HTR-8/SVneo (cell line): ENCODE measurements at places on chromosomes 3 and 15.
A peak's percentile ranks its signal among the peaks of the same experiment; 100 is the strongest.

- DNase-seq = no peak
These were observed 140.9 kb downstream of the TPRA1 start for GRCh38 chr3:127449486-127450212.

DNA sequence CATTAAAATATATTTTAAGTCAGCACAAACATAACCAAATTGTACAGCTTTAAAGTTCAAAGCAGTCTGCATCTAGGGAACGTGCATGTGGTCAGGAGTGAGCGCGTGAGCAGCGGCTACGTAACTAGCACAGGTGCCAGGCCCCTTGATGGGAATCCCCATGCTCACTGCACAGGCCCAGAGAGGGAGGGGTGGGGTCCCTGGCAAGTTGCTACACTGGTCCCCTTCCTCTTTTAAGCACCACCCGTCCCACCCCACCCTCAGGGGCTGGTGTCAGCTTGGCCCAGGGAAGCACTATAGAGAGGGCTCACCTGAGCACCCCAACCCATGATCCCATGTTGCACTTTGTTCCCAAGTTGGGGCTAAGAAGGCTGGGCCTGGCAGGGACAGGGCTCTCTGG lies 835 bp upstream of the GMPPB start:
- DNase-seq = no peak

GRCh38 chr3:159114582-159114981 lies 312.7 kb downstream of the MFSD1 start:
- DNase-seq = no peak

DNA sequence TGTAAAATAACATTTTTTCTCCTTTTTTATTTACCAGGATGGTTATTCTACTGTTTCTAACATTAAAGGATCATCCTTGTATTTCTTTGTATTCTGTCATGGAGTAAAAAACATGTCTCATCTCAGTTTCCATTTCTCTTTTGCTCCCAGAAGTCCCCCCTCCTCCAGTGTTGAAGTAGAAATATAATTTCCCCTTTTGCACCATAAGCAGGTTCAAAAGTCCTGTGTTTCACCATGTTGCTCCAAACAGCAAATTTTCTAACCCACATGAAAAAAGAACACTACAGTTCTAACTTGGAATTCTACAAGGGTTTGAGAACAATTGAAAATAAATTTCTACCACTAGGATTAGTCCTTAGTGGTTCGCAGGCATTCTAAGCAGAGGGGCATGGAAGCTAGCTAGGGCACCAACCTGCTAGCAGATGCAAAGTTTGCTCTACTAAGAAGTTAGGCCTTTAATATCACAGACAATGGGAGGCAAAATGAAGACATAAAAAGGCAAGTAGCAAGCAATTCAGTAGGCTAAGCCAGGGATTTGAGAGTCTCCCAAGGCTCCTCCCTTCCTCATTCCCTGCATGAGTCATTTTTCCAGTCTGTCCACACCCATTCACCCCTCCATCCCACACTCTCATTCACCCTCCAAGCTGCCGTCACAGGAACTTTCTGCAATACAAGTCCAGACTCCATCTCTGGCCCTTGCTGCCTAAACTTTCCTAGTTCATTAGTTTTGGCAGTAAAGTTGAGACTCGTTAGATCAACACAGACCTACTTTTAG lies 2.3 kb upstream of the MBNL1 start:
- peak; percentile 67 for DNase-seq

- no peak for DNase-seq
These were observed 5.6 kb downstream of the FOXL2 start for GRCh38 chr3:138941259-138941885.

GRCh38 chr3:51997935-51998596 lies 2.4 kb upstream of the RPL29 start:
- DNase-seq = no peak

DNA sequence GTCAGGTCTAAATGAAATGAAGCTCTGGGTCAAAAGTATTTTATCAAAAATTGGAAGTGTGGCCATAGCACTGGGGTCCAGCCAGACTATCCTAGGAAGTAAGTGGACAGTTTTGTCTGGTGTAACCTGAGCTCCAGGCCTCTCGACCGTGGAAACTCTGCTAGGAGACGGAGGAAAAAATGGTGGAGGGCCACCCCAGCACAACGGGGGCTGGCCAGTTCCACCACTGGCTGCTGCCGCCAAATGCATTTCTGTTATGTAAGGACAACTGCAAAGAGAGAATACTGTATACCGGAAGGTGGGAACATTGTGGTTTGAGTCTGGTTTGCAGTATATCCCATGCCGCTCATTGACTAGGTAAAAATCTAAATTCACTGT lies 235.7 kb downstream of the GREM1 start:
- DNase-seq = no peak

DNA sequence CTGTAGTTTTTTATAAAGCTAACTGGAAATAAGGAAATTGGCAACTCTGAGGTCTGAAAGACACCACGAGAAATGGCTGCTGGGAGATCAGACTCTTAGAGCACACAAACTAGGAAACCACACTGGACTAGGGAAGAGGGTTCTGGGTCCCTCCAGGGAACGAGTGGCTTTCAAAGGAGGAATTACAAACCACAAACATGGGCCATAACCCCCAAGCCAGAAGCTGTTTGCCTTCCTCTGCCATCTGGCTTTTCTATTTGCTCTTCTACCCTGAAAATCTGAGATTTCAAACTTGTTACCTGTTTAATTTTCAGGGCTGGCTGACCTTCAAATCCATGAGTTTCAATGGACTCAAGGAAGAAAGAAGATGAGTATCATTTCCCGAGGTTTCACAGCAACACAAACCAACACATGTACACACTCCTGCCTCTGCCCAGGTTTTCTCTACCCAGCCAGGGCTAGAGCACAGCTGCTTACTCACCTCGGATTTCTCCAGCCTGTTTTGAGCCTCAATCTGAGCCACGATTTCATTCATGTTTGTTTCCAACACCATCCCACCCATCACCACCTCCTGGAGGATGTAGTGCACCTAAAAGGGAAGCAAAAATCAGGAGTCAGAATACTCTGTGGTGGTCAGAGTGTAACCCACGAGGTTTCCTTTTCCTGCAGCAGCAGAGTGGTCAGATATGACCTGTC lies 22.6 kb upstream of the ANPEP start:
- DNase-seq = no peak

- no peak for DNase-seq
These were observed 76.1 kb upstream of the DCLK3 start for GRCh38 chr3:36840453-36840921.

- DNase-seq = no peak
These were observed 50.5 kb downstream of the SPATA16 start for GRCh38 chr3:173090492-173090891.

- no peak for DNase-seq
These were observed 67.7 kb downstream of the KLHL25 start for GRCh38 chr15:85727068-85727467.

- DNase-seq = no peak
These were observed 55.6 kb upstream of the SKOR1 start for GRCh38 chr15:67769497-67770357.

DNA sequence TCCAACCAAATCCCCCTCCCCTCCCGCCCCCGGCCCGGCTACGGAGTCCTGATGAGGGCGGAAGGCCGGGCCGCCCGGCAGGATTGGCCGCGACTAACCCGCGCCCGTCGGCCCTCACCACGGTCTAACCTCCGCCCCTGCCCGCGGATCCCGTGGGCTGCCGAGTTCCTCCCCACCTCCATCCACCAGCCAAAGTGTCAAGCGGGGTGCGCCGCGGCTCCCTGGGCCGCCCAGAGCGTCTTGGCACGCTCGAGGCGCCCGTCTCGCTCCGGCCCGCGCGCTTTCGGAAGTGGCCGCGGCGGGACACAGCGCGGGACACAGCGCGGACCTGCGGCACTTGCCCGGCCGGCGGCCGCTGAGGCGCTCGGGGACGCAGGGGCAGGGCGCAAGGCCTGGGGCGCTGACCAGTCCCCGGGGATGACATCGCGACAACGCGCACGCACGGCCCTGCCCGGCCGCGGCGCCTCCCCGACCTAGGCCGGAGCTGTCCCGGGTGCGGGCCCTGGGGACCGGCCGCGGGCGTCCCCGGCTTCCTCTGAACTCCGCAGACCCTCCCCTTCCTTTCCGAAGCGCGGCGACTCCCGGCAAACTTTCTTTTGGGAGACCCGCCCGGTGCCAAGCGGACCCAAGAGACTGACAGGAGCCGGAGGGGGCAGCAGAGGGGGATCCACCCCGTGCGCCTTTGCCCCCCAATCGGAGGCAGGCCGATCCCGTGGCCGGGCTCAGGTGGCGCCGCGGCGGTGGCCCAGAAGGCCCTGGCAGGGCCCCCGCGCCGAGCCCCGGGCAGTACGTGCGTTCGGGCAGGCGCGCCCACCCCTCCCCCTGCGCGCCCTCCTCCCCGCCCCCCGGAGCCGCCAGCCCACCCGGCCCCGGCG lies 112.8 kb upstream of the ICE2 start:
- DNase-seq = peak; percentile 18

- peak; percentile 67 for DNase-seq
These were observed 12.2 kb upstream of the SACM1L start for GRCh38 chr3:45677033-45677446.

- no peak for DNase-seq
These were observed 1.8 kb downstream of the LIMD1 start for GRCh38 chr3:45596290-45596791.

DNA sequence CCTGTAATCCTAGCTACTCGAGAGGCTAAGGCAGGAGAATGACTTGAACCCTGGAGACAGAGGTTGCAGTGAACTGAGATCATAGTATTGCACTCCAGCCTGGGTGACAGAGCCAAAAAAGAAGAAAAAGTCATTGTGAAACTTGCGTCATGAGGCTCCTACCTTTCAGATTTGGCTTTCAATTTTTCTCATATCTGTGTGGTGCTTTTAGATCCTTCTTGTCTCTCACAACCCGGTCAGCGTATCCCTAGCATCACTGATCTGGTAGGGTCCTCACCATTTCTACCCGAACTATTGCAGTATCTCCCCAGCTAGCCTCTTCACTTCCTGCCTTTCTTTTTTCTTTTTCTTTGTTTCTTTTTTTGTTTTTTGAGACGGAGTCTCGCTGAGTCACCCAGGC lies 21.6 kb upstream of the GCNT3 start:
- no peak for DNase-seq

DNA sequence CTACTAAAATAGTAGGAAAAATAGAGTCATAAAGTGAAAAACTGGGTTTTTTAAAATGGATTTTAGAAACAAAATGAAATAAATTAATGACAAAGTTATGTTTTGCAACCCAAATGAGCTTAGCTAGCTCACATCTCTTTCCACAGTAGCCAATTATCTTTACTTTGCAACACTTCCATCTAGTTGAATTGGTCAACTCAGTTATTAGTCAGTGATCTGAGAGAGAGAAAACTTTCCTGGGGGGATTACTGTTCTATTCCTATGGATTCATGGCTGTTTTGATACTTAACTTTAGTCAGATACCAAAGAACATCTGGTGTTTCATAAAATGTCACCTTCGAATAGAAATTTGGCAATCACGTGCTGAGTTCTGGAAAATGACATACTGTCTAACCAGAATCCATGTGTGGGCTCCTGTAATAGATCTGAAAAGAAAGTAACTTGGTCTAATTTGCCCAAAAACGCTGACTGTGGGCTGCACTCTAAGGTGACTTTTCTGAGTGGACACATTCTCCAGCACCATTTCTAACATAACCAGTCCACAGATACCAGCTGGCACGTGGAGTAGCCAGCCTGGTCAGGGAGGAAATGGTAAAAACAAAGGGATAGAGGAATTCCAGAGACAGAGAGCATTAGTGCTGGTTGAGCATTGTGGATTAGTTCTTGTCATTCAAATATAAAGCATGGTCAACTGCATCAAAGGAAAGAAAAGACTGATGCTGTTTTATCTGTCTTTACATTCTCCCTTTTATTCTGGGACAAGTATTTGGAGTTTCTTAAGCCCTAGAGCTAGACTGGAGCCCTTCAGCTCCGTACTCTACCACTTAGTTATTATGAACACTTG lies 45.2 kb upstream of the CCDC80 start:
- no peak for DNase-seq

- no peak for DNase-seq
These were observed 59.7 kb downstream of the ITPR1 start for GRCh38 chr3:4552811-4553210.
